Epithelial cell of proximal tubule (primary cell): ENCODE measurements at places on chromosomes 2 and 18. TPM values are rescaled to one million over a fixed set of nuclear protein-coding genes. Genes with fewer than 3 reads are reported as not detected.

IGFBP2 gene
- 409 and 423 TPM in 2 replicates for total RNA-seq

MRPL44 gene
- 42.2 and 49.9 TPM in 2 replicates for total RNA-seq

RUFY4 gene
- total RNA-seq: not detected in 2 replicates

CNDP1 gene
- not detected in 2 replicates for total RNA-seq

MAP3K20 gene
- total RNA-seq: 19.4 and 22.2 TPM in 2 replicates

CD8B2 gene
- 0.29 TPM in 1 of 2 replicates, not detected in the other for total RNA-seq

RAX gene
- total RNA-seq: not detected in 2 replicates

CDK15 gene
- 2.3 and 6.4 TPM in 2 replicates for total RNA-seq

FKBP1B gene
- total RNA-seq: 12.4 and 20.6 TPM in 2 replicates

SIX3 gene
- not detected in 2 replicates for total RNA-seq

SMAD4 gene
- 72.3 and 82.6 TPM in 2 replicates for total RNA-seq

KCNG2 gene
- total RNA-seq: not detected in 2 replicates

LCT gene
- not detected in 2 replicates for total RNA-seq

RIT2 gene
- not detected in 2 replicates for total RNA-seq

KATNAL2 gene
- 0.06 and 0.22 TPM in 2 replicates for total RNA-seq

MRO gene
- total RNA-seq: not detected in 2 replicates

STEAP3 gene
- 27.8 and 35.1 TPM in 2 replicates for total RNA-seq

TET3 gene
- total RNA-seq: 4.8 and 5.4 TPM in 2 replicates

NDC80 gene
- total RNA-seq: 35.1 and 45.1 TPM in 2 replicates

CCDC138 gene
- total RNA-seq: 9.7 and 14.6 TPM in 2 replicates

AQP12B gene
- total RNA-seq: not detected in 2 replicates

MC2R gene
- not detected in 2 replicates for total RNA-seq

ACMSD gene
- total RNA-seq: 0.23 and 0.29 TPM in 2 replicates

CIB4 gene
- total RNA-seq: not detected in 2 replicates

SNTG2 gene
- total RNA-seq: 0.22 TPM in 1 of 2 replicates, not detected in the other

TMEM17 gene
- 2.1 and 3.5 TPM in 2 replicates for total RNA-seq

ATP8B1 gene
- 14.4 and 26.6 TPM in 2 replicates for total RNA-seq

SPEG gene
- 4.6 and 28.3 TPM in 2 replicates for total RNA-seq
